Stimulated activated CD4-positive, alpha-beta T cell treated with anti-CD3 and anti-CD28 coated beads, Interleukin-12 subunit alpha, Interleukin-12 subunit beta, amount 100 ng/mL, for 4 hours (primary cell): ENCODE measurements at places on chromosomes 6 and 20.

GRCh38 chr6:111471533-111471932 is 11.5 kb downstream of the REV3L start:
- DNase-seq, result no peak

DNA sequence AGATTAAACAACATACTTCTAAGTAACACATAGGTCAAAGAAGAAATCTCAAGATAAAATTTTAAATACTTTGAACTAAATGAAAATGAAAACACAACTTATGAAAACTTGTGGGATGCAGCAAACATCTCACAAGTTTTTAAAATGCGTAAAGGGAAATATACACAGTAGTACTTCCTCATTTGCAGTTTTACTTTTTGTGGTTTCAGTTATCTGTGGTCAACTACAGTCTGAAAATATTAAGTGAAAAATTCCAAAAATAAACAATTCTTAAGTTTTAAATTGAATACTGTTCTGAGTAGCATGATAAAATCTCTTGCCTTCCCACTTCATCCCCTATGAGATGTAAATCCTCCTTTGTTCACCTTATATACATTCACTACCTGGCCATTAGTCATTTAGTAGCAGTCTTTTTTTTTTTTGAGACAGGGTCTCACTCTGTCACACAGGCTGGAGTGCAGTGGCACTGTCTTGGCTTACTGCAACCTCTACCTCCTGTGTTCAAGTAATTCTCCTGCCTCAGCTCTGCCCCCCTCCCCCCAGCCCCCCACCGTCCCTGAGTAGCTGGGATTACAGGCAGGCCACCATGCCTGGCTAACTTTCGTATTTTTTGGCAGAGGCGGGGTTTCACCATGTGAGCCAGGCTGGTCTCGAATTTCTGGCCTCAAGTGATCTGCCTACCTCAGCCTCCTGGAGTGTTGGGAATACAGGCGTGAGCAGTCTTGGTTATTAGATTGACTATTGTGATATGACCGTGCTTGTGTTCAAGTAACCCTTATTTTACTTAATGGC is 154.6 kb upstream of the AHI1 start:
- no peak for DNase-seq

DNA sequence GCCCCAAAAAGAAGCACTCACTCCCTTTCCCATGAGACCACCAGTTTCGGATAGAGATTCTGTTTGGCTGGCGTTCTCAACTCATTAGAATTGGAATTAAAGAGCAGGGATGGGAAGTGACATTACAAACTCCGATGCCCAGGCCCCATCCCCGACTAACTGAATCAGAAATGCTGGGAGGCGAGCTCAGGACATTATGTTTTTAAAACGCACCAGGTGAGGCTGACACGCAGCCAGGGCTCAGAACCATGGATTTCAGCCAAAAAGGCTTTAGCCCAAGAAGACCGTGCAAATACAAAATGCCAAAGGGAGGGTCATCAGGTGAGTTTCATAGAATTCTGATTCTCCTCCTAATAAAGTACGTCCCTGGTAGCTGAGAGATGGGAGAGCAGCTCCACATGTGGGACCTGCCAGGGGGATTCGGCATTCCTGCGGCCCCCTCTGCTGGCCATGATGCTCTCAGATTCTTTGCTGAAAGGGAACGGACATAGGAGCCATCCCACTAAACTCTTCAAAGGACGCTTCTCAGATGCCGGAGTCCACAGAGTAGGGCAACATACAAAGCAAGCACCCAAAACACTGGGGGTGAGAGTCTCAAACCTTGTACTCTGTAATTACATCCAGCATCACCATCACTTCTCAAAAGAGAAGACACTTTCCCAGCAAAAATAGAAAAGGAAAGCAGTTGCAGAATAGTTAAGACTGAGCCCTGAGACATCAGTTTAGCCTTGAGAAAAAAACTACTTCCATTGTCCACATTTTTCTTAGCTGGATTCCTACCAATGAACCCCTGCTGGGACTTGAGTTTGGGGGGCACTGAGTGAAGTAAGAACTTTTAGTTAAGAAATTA is 205.2 kb downstream of the BMP7 start:
- no peak for DNase-seq

GRCh38 chr6:118468682-118469465 is 79.2 kb upstream of the PLN start:
- DNase-seq, result no peak

DNA sequence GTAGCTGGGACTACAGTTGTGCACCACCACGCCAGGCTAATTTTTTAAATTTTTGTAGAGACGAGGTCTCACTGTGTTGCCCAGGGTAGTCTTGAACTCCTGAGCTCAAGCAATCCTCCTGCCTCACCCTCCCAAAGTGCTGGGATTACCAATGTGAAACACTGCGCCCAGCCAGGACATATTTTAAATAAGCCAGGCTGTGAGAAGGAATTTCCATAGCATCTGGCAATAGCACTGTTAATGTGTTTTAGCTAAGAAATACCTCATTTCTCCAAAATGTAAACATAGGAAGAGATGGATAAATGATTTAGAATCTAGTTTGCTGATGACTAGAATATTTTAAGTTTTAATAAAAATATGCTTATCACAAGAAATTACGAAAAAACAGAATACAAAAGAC is 27.0 kb upstream of the SLA2 start:
- no peak for DNase-seq

DNA sequence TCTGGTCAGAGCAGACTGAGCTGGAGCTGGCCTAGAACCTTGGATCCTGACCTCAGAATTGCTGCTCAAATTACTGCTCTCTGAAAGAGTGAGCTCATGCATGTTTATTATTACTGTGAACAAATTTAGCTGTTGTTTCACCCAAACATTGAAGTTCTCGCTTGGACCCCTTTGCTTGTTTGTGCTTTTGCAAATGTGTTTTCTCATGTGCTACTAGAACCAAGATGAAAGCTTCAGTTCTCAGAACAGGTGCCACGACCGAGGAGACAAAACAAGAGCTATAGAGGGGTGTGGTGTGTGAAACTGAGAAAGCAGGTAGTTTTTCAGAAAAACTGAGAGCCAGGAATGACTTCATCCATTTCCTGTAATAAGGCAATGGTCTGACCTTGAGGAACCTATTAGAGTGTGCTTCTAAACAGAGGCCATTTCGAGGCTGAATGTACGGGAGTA is 50.0 kb upstream of the ESR1 start:
- no peak for DNase-seq

- DNase-seq, result no peak
Observed at GRCh38 chr6:34792605-34793500, 970 bp downstream of the BLTP3A start.

- DNase-seq, result no peak
Observed at GRCh38 chr6:158011478-158011920, 29.8 kb downstream of the SYNJ2 start.

GRCh38 chr20:38665094-38665493 is 59.2 kb upstream of the SLC32A1 start:
- no peak for DNase-seq

DNA sequence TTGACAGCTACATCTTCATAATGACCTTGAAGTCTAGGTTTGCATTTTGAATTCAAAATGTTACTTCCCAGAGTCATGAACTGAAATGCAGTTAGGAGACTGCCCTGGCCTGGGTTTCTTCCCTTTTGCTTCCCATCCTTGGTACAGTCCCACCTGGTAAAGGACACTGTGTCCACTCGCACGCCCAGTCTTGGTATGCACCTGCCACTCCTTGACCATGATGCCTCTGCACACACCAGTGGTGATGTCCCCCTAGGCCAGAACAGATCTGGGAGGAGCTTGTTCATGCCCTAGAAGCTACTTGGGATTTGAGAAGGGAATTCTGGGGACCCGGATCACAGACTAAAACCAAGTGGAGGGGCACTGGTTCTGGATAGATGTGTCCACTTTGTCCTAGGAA is 3.6 kb downstream of the PPP1R14C start:
- no peak for DNase-seq
